ENCODE measurements at places on chromosomes 4 and X. TPM values are rescaled to one million over a fixed set of nuclear protein-coding genes. Genes with fewer than 3 reads are reported as not detected.

Gene DACH2
- 1.9 TPM for polyA plus RNA-seq

Gene PCDH10
- 1.9 TPM for polyA plus RNA-seq

Gene NSUN7
- polyA plus RNA-seq = 19.9 TPM

Gene RAI2
- 5.9 TPM for polyA plus RNA-seq

- peak; percentile 97 for DNase-seq
These were observed at the start of gene ARHGEF38 for GRCh38 chr4:105551965-105552746. Gene ARHGEF38 (plus strand): TSS chr4:105552620. CDS start chr4:105552766, 146 bp downstream.

DNA sequence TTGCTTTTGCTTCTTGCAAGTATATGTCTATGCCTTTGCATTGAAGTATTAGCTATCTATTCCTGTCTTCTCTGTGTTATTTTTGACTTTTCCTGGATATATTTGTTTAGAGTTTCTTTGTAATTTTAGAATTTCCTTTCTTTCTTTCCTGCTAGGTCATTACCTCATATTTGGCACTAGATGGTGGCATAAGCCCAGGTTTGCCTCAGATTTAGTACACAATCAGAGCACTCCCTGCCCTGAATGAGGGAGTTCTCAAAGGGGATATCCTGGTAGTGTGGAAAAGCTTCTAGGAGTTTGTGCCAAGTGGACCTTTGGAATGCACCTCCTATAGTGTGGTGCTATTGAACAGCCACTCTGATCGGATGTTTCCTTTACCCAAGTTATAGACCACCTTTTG lies 181.6 kb downstream of the UGT8 start:
- DNase-seq = no peak

DNA sequence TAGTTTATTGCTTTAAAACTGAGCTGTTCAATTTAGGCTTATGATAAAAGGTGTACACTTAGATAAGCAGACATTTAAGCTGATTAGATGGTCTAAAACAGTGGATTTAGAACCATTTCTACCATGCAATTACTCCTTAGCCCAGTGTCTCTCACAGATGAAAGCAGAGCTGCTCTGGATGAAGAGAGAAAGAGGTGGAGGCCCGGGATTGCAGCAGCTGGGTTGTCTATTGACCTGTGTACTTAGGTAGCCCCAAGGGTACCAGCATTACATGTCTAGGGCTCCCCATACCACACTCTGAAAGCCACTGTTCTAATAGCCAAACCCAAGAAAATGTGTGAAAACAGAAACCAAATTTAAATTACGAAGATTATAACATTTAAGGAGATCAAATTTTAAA lies 86.0 kb upstream of the GIMD1 start:
- DNase-seq = no peak

- no peak for DNase-seq
These were observed 46.9 kb upstream of the MSANTD1 start for GRCh38 chr4:3201718-3202702.

Data from large intestine (tissue), 12 donors.